ENCODE measurements at places on chromosomes 6 and 20. TPM values are rescaled to one million over a fixed set of nuclear protein-coding genes. Genes with fewer than 3 reads are reported as not detected.

The KIF6 gene
- total RNA-seq = 0.19 TPM

The TSPO2 gene
- total RNA-seq = not detected

The CUTA gene
- total RNA-seq = 181 TPM

The TXLNB gene
- total RNA-seq = 0.13 TPM

The TCP11 gene
- 0.13 TPM for total RNA-seq

The MCHR2 gene
- not detected for total RNA-seq

The PTGIS gene
- total RNA-seq = 321 TPM

The RAB22A gene
- 17.9 TPM for total RNA-seq

The TNNC2 gene
- 1.4 TPM for total RNA-seq
